Stimulated activated CD4-positive, alpha-beta T cell treated with anti-CD3 and anti-CD28 coated beads, Interleukin-1b, Interleukin-23, amount 100 ng/mL, for 4 hours (primary cell): ENCODE measurements at places on chromosomes 6 and 20.

GRCh38 chr6:935582-935981 is 242.6 kb upstream of the EXOC2 start:
- no peak for DNase-seq

GRCh38 chr6:32558426-32559057 is 28.5 kb upstream of the HLA-DRB5 start:
- DNase-seq: no peak

- no peak for DNase-seq
Observed at GRCh38 chr6:18329776-18330175, 57.4 kb upstream of the RNF144B start.

DNA sequence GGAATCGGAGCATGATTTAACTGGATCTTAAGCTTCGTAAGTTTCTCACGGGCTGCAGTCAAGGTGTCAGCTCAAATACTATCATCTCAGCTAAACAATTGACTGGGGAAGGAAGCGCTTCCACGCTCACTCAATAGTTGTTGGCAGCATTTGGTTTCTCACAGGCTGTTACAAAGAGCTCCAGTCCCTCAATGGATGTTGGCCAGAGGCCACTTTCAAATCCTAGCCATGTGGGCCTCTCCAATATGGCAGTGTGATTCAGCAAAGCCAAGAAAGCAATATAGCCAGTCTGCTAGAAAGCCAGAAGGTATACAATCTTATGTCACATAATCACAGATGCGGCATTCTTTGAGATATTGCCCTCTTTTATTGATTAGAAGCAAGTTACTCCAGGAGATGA is 98.3 kb upstream of the PHACTR1 start:
- no peak for DNase-seq

DNA sequence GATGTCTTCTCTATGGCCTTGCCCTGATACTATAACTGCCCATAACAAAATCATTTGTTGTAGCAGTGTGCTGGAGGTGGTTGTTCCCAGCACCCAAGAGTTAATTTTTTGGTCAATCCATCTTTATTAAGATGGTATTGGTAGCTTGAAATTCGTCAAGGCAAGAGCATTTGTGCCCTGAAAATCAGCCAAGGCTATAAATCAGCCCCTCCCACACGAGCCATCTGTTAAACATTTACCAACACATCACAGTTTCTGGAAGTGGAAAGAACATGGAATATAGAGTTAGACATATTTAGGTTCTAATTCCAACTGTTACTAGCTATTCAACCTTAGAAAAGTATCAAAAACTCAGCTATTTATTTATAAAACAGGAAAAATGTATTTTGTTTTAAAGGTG is 888.4 kb upstream of the GJE1 start:
- no peak for DNase-seq

GRCh38 chr6:29661071-29661470 is 4.2 kb downstream of the MOG start:
- DNase-seq: no peak

DNA sequence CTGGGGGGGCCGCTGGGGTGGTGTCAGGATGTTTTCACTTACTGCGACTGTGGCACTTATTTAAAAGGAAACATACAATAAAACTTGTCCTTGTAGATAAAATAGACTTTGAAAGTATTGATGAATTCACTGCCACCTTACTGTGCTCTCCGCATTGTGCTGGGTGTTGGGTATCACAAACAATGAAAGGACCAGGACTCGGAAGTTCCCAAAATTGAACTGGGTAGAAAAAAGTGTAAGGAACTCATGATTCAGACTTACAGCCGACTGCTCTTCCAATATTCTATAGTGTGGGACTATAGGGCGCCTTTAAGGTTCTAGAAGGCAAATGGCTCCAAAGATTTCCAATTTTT is 32.1 kb upstream of the ID4 start:
- DNase-seq: no peak

- DNase-seq: no peak
Observed at GRCh38 chr6:139699335-139699734, 324.9 kb upstream of the CITED2 start.

DNA sequence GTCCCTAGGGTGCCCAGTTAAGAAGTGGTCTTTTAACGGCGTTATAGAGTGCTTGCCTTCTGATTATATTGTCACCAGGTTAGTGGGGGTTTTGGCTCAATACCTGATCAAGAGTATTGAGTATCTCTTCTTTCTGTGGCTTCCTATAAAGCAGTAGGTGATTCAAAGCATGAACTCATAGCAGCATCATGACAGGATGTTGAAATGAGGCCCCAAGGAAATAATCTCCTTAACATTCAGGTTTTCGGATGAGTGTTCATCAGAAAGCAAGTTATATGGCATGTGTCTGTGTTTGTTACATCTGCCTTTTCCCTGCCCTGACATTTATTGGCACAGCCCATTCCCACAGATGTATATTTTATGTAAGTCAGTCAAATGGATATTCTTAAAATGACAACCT is 301.0 kb downstream of the FARS2 start:
- no peak for DNase-seq

GRCh38 chr6:107973594-107973993 is 15.6 kb upstream of the SEC63 start:
- no peak for DNase-seq

DNA sequence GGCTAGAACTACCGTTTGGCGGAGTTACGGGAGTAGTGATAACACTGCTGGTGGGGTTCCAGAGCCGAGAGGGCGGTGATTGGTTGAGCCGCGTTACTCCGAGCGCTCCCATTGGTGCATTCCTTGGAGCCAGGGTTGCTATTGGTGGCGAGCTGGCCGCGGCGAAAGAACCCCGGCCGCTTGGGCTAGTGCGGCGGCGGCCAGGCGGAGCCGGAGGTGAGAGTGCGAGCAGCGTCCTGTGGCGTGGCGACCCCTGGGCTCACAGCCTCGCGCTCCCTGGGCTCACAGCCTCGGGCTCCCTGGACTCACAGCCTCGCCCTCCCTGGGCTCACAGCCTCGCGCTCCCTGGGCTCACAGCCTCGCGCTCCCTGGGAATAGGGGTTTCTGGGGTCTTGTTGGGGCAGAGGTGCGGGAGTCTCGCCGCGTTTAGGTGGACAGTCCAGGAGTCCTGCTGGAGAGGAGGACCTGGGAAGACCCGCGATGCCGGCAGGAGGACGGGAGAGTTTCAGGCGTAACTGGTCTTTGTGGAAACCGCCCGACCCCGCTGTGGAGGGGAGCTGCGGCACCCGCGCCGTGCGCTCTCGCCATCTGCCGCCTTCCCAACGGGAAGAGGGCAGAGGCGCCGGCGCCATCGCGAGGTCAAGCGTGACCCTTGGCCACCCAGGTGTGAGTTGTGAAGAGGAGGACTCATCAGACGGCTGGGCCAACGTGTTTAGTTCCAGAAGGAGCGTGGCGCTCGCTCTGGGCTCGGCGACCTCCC is 12.2 kb downstream of the PRDM13 start:
- DNase-seq: no peak

GRCh38 chr6:136427378-136427717 is 122.9 kb downstream of the MAP7 start:
- no peak for DNase-seq

DNA sequence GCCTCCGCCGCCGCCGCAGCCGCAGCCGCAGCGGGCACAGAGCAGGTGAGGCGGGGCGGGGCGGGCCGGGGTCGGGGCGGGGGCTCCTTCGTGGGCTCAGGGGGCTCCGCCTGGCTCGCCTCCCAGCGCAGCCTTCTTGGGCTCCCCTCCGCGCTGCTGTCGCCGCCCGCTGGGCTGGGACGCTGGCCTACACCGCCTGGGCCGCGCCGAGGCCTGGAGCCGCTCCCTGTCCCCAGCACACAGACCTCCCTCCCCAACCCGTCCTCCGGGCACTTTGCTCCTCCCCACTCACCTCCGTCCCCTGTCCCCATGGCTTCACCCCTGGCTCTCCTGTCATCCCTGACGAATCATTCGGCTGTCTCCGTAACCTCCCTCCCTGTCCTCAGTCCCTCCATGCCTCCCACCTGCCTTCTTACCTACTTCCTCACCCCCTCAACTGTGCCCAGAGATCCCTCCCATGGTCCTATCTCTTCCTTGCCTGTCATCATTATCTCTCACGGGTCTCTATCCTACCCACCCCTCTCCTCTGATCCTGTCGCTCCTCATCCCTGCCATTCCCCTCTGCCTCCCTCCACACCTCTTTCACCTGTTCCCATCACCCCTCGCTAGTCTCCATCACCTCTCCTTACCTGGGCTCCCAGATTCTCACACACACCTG is 512 bp downstream of the TTBK1 start:
- DNase-seq: no peak

- DNase-seq: no peak
Observed at GRCh38 chr20:51427651-51428291, 114.7 kb downstream of the NFATC2 start.

GRCh38 chr20:54205450-54205849 is 2.4 kb upstream of the PFDN4 start:
- no peak for DNase-seq

- no peak for DNase-seq
Observed at GRCh38 chr20:58141496-58141895, 87.0 kb downstream of the ANKRD60 start.

DNA sequence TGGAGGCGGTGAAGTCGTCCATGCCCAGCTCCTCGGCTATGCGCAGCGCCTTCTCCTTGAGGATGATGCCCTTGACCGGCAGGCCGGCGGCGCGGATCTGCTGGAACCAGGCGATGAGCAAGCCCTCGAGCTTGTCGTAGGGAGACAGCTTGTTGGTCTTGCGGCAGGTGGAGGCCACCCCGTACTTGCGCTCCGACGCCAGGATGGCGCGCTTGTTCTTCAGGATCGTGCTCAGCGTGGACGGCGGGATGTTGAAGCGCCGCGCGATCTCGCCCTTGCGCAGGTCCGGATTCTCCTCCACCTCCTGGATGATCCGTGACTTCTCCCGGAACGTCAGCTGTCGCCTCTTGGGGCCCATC is 435 bp downstream of the CENPB start:
- DNase-seq: peak; percentile 26
